Brain microvascular endothelial cell (primary cell): ENCODE measurements at places on chromosomes 6 and 20.

GRCh38 chr20:55668631-55669030, 336.7 kb downstream of the CBLN4 start:
- DNase-seq, result no peak

GRCh38 chr6:157513004-157513603, 132.1 kb downstream of the ZDHHC14 start:
- DNase-seq, result no peak

GRCh38 chr6:150304429-150304828, 64.4 kb upstream of the IYD start:
- no peak for DNase-seq

- DNase-seq, result no peak
Observed at GRCh38 chr6:165580136-165580535, 82.9 kb downstream of the PDE10A start.

DNA sequence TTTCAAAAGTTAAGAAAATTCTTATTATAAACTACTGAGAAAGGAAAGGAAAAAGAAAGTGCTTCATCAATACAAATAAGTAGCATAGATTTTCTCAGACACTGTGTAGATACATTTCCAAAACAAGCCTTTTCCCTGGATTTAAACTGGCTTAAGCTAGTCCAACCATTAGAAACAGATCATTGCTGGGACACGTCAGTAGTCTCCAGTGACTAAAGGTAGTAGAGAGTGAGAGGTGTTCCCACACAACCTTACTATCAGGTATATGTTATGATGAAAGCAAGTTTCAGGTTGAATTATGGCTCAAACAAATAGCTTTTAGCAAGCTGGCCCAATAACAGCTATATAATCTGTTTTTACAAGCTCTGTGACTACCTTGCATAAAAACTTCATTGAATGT, 47.3 kb upstream of the SLC2A12 start:
- no peak for DNase-seq
